Activated CD8-positive, alpha-beta memory T cell treated with anti-CD3 and anti-CD28 coated beads, Interleukin-2, amount 50 U/mL, for 48 hours (primary cell): ENCODE measurements at places on chromosomes 5 and 9.

DNA sequence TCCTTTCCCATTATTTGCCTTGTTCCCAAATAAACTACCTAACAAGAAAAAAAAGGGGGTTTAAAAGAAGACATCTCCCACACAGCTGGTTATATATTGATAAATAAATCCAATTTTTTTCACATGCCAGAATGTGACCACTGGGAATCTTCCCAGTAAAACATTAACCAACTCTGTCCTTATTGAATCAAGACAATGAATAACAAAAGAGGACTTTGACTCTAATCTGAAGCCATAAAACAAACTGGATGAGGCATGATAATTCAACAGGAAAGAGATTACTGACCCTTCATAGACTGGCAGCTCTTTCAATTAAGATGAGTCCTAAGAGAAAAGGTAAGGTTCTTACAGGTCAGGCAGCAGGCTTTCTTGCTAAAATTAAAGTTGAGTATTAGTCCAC is 165.8 kb upstream of the CDH6 start:
- DNase-seq = no peak

- DNase-seq = no peak
Observed at GRCh38 chr5:123429221-123429954, 6.2 kb upstream of the CEP120 start.

- DNase-seq = no peak
Observed at GRCh38 chr5:6634306-6634705, 1.1 kb downstream of the SRD5A1 start.

DNA sequence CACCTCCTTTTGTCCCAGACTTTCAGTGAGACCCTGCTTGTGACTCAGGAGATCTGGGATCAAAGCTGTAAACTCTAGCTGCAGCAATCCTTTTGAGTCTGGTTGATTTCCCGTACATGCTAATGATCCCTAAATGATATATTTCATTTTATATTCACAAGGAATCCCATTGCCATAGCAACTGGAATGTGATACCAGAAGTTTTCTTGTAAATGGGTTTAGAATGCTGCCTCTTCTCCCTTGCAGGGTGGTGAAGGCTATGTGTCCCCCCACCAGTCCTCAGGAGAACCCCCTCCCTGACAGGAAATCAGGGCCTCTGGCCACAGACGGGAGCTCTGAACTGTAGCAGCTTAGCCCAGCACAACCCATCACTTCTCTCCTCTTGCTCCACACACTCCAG is 215.0 kb downstream of the FSTL4 start:
- DNase-seq = peak; percentile 51

DNA sequence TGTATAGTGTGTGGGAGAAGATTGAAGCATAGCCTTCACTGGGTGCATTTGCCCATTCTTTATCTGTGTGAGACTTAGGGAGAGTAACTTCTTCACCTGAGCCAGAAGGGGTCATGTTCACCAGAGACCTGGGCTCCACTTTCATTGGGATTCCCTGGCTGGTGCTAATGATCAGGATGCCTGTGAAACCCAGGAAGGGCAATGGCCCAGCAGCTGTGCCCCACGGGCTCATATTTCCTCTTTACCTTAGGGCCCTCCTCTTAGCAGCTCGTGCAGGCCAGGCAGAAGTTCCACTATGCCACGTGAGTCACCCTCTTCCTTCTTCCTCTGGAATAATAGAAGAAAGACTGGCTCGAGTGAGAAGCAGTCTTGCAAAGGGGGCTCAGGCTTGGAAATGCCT is 5.0 kb downstream of the PPARGC1B start:
- peak; percentile 30 for DNase-seq

DNA sequence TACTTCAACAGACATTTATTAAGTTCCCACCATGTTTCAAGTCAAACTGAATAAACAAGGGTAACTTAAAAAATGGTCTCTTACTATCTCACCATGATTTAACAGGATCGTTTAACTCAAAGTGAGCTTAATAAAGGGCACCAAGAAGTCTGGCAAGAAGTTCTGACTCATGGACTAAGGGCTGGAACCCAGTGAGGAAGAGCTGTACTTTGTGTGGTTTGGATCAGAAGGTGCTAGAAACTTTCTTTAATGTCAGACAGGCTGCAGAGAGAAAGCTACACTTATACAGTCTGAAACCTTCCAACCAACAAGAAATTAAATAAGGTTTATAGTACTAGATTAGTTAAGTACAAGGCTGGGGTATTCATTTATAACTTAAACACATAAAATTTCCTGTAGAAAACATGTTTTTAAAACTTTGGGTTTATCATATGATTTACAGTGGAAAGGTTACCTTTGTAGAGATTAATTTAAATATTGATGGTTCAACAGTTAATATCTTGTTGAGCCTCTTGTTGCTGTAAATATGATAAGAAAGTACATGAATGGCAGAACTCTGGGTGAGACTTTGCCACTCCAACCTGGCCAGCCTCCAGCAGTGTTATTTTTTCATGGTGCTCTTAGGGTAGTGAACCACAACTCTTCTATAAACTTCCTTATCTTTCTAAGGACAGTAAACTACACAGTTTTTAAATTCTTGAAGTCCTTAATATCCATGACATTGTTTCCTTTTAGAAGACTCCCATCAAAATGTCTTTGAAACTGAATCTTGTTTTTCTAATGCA is 162.8 kb downstream of the MAN2A1 start:
- no peak for DNase-seq

DNA sequence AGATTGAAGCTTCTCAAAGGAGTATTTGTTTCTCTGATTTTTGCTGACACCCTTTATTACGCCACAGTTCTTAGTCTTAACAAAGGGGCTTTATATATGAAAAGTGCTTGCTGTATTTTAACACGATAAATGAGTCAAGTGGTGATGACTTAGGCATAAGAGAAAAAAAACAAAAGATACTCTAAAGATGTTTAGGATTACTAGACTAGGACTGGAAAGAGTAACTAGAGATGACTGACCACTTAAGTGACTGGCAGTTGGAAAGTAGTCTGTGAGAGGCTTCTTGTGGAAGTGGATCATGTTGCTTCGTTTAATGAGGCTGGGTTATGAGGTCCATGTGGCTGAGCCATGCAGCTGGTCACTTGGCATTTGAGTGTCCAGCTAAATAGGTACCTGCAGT is 69.4 kb upstream of the ACTBL2 start:
- DNase-seq = no peak

- DNase-seq = no peak
Observed at GRCh38 chr5:113321276-113321675, 113.5 kb downstream of the TSSK1B start.

DNA sequence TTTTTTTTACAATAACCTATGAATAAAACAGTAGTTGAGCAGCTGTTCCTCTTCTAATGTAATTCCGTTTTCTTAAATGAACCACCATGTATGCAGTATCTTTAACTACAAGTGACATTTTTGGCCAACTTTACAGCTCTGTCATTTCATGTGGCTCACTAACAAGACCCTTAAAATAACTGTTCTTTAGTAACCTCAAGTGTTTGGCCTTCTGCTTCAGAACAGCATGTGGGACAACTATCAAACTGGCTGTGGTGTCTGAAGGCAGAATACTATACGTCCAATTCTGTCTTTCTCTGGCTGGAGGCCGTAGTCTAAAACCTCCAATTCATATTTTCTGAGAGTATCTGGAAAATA is 391.4 kb downstream of the NNT start:
- DNase-seq = no peak

DNA sequence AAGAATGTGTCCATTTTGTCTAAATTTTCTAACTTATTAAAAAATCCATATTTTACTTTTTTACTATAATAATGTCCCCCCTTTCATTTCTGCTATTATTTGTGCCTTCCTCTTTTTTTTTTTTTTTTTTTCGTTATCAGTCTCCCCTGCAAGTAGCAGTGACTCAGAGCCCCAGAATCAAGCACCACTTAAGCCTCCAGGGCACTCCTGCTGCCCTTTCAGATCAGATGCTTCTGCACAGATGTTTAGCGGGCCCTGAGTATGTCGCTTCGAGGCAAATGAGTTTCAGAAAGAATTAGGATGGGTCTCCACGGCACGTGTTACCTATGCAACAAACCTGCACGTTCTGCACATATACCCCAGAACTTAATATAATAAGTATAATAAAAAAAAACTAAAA is 11.7 kb downstream of the MED7 start:
- DNase-seq = no peak

GRCh38 chr9:113471566-113471965 is 8.0 kb downstream of the RGS3 start:
- no peak for DNase-seq

- DNase-seq = no peak
Observed at GRCh38 chr5:33659526-33660169, 218.9 kb downstream of the TARS1 start.

GRCh38 chr5:126124706-126125345 is 298.4 kb upstream of the GRAMD2B start:
- no peak for DNase-seq

GRCh38 chr5:124995421-124995820 is 249.0 kb upstream of the ZNF608 start:
- no peak for DNase-seq

DNA sequence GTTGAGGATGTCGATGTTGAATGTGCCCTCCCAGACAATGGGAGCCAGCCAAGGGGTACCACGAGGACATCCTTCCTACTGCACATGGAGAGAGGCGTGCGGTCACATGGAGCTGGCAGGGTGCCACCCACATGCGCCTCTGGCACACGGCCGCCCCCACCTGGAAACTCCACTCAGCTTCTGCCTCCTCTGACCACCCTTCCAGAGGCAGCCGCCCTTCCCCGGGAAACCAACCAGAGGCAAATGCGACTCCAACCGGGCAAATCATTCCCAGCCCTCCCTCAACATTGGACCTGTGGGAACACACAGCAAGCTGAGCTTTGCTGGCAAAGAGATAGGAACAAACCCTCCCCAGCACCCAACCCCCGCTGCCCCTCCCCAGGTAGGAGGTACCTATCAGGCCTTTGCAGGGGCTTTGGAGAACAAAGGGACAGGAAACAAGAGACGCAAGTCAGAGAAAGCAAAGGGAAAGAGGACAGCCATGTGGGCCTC is 17.5 kb downstream of the ABO start:
- DNase-seq = peak; percentile 35

DNA sequence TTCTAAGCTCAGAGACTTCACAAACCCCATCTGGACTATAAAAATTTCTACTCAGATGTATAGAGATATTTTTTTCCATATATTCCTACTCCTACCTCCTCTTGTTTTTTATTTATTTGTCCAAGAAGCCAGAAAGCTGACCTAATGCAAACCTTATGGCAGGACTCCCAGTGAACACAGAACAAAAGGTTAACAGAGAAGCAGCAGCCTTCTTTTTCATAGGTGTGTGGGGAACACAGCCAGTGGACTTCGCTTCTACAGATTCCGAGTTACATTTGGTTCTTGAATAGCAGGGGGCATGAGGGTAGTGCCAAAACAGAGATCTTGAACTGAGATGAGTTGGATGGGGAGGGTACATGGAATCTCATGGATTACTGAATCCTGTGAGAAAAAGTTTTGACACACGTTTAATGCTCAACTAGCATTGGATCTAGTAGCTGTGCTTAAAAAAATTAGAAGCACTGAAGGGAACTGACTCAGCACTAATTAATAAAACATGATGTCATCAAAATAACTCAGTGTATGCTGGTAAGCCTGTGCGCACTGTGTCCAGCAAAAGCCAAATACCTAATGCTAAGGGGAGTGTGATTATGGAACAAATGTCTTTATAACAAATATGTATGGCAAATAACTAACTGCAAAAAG is 240.1 kb downstream of the GABRB2 start:
- no peak for DNase-seq

DNA sequence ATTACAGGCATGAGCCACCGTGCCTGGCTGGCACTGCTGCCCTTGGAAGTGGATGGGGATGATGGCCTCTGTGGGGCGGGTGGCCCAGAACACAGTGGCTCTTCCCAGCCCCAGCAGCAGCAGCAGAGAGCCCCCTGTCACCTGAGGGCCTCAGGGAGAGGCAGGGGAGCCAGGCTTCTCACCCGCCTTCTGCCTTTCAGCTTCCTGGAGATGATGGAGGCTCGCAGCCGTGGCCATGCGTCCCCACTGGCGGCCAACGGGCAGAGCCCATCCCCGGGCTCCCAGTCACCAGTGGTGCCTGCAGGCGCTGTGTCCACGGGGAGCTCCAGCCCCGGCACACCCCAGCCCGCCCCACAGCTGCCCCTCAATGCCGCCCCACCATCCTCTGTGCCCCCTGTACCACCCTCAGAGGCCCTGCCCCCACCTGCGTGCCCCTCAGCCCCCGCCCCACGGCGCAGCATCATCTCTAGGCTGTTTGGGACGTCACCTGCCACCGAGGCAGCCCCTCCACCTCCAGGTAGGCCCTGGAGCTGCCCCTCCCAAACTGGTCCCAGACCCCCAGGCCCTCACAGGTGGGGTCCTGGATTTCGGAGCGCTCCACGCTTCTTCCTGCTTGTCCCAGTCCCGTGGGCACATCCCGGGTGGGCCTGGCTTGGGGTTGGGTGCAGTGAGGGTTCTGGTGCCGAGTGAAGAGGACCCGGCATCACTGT is 5.0 kb upstream of the AJM1 start:
- no peak for DNase-seq

- DNase-seq = no peak
Observed at GRCh38 chr9:72858089-72858912, 94.6 kb downstream of the ALDH1A1 start.

DNA sequence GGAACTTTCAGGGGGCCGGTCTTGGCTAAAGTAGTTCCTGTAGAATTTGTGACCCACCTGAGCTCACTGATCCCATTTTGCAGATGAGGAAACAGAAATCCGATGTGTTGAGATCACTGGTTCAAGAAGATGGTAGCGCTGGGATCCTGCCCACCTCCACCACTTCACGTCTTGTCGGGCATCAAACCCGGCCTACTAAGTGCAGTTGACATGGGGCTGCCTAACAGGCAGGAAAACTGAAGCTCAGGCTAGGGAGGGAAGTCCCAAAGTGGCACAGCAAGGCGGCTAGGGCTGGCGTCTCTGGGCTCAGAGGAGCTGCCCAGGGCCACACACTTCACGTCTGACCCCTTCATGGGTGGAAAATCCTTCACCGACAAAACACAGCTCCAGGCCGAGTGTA is 502 bp upstream of the ENG start:
- no peak for DNase-seq

DNA sequence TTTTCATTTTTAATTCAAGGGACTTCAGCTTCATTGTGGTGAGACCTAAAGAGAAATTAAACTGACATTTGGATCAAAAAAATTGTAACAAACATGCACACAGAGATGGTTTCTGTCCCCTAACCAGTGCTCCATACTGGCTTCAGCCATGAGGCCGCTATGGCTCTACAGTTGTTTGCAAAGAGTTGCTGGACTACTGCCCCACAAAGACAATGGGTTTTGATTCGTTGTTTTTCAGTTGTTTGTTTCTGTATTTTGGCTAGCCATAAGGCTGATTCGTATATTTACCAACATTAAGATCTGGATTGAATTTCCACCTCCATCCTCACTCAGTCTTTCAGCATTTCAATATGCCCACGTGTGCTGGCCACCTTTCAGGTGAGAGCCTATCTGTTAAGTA is 163.7 kb upstream of the KIF2A start:
- no peak for DNase-seq

GRCh38 chr5:150368526-150368925 is 11.0 kb downstream of the TCOF1 start:
- no peak for DNase-seq

- DNase-seq = no peak
Observed at GRCh38 chr5:129689045-129689444, 58.8 kb upstream of the MINAR2 start.
